Activated T-helper 1 cell treated with anti-CD3 and anti-CD28 coated beads, Interleukin-2, amount 50 U/mL, for 16 hours (primary cell): ENCODE measurements at places on chromosomes 12 and 14.
A peak's percentile ranks its signal among the peaks of the same experiment; 100 is the strongest.

- DNase-seq = no peak
Measured at GRCh38 chr14:70133461-70133860, 55.3 kb downstream of the SLC8A3 start.

DNA sequence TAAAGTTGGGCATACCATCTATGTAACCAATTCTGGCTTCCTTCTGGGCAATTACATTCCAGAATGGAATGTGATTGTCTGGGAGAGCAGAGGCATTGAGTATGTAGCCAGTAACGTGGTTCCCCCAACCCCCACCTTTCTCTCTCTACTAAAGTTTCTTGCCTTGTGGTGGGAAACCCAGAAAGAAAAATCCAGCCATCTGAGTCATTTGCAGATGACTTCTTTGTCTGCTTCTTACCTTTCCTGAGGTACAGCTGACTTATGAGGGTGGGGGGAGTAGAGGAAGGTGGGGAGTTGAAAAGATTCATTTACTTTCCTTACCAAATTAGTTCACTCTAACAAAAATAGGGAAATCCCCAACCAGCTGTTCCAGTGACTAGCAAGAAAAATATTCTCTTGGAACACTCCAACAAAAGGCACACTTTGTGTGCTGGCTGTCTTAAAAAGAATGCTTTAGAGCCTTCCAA is 112.1 kb upstream of the FRMD6 start:
- DNase-seq = no peak

- no peak for DNase-seq
Measured at GRCh38 chr12:89067421-89068187, 284.7 kb downstream of the DUSP6 start.

GRCh38 chr14:102539544-102540314 is 30.2 kb upstream of the ANKRD9 start:
- DNase-seq = no peak

- DNase-seq = no peak
Measured at GRCh38 chr12:131912518-131913274, 16.4 kb upstream of the PUS1 start.

- DNase-seq = no peak
Measured at GRCh38 chr14:52738409-52738808, 8.4 kb downstream of the STYX start.

GRCh38 chr12:50016501-50017475 is 8.5 kb downstream of the RACGAP1 start:
- DNase-seq = no peak

- DNase-seq = no peak
Measured at GRCh38 chr14:58598804-58599525, 38.8 kb upstream of the DACT1 start.

GRCh38 chr12:41605545-41606305 is 417.6 kb downstream of the PDZRN4 start:
- DNase-seq = no peak

GRCh38 chr12:23525450-23526072 is 423.9 kb downstream of the SOX5 start:
- no peak for DNase-seq

DNA sequence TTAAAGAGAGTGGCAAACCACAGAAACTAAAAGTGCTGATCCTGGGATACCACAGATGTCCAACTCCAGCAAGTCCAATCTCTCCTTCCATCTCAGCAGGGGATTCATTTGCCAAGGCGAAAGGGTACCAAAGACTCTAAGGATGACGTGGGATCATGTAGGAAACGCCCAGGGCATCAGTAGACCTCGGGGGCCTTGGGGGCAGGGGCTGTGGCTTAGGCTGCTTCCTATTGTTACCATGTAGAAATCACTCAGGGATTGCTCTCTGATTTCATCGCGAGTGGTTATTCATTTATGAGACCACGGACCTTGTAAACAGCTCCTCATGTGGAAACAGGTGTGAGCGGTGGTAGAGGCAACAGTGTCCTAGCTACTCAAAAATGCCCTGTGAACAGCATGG is 149.3 kb upstream of the FKBP4 start:
- no peak for DNase-seq

DNA sequence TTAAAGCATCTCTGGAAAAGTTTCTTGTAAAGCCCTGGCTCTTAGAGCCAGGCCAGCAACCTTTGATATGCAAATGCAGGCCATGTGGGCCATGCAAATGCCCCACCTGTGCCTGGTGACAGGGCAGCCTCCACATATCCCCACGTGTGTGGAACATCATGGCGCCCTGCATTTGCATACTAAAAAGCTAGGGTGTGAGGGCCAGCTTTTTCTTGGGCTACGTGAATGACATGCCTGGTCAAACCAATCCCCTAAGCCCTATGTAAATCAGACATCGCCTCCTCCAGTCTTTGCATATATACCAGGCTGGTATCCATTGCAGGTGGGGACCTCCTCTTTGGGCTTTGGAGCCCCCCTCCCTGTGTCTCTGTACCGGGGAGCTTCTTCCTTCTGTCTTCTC is 6.4 kb downstream of the CSRP2 start:
- no peak for DNase-seq

- DNase-seq = no peak
Measured at GRCh38 chr12:17661250-17661649, 428.7 kb downstream of the RERGL start.

- no peak for DNase-seq
Measured at GRCh38 chr12:72264548-72265175, 7.5 kb upstream of the TRHDE start.

- DNase-seq = no peak
Measured at GRCh38 chr14:78576437-78577166, 406.4 kb downstream of the NRXN3 start.

DNA sequence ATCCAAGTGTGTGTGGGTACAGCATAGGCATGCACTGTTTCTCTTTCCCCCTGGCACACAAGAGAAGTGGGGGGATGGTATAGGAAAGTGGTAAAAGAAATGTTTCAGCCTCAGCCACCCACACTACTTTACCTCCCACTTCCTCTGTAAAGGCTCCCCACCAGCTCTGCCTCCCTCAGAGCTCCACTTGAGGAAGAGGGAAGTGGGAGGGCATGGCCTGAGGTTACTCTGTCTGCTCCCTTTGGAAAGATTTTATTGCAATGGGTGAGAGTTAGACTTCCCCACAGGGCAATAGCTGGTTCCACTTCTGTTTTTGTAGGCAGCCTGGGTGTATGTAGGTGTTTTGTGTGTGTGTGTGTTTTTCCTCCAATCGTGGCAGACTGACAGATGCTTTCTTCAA is 145.3 kb downstream of the SSPN start:
- no peak for DNase-seq

DNA sequence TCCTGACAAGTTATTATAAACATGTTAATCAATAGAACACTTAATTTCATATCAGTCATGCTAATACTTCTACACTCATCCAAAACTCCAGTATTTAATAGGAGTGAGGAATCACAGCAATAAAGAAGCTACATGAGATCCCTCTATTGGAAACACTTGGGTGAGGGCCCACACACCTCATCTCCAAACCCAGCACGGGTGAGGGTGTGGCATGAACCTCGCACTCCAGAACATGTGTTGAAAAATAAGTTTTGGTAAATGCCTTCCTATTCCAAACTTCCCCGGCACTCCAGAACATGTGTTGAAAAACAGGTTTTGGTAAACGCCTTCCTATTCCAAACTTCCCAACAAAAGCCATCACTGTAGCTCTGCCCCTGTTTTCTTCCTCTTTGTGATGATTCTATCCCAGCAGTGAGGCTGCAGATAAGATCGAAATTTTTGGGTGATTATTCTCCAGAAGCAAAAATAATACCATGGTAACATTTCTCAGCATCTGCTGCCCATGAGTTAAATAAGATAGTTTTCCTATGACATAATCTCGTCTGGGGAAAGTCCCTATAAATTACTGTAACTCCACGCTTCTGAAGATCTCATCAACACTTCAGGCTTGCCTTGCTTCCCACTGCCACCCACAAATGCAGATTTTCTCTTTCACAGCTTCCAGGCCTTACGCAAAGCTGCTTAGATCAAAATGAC is 24.4 kb upstream of the PTPRB start:
- no peak for DNase-seq

- peak; percentile 69 for DNase-seq
Measured at GRCh38 chr14:103628684-103629502, at the start of gene KLC1. TSS of gene KLC1 (plus strand) at chr14:103629211. CDS start at chr14:103654565, 25,354 bp downstream.

GRCh38 chr14:28760431-28760996 is 6.1 kb upstream of the FOXG1 start:
- DNase-seq = no peak

- no peak for DNase-seq
Measured at GRCh38 chr14:101183376-101184103, 280.0 kb upstream of the RTL1 start.

- DNase-seq = peak; percentile 30
Measured at GRCh38 chr12:54032627-54033100, at the start of gene HOXC5. TSS of gene HOXC5 (plus strand) at chr12:54033050. CDS start at chr12:54033123, 73 bp downstream.

DNA sequence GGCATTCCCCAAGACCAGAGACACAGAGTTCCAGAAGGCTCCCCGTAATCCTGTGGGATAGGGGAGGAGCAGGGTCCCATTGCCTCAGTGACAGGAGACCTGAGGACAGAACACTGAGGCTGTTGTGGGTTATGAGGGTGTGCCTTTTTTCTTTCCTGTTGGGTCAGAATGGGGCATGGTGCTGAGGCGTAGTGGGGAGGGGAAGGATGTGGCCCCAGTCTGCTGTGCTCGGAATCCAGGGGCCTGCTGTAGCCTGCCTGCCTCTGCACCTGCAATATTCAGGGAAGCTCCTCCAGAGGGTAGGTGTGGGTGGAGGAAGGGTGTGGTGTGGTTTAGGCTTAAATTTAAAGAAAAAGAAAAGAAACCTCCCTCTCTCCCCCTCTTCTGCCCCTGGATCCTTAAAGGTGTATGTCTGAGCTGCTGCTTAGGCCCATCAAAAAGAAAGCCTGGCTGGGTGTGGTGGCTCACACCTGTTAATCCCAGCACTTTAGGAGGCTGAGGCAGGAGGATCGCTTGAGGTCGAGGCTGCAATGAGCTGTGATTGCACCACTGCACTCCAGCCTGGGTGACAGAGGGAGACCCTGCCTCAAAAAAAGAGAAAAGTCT is 18.7 kb downstream of the PLEKHG3 start:
- DNase-seq = no peak

GRCh38 chr12:120093592-120094355 is 22.8 kb downstream of the RAB35 start:
- DNase-seq = no peak

DNA sequence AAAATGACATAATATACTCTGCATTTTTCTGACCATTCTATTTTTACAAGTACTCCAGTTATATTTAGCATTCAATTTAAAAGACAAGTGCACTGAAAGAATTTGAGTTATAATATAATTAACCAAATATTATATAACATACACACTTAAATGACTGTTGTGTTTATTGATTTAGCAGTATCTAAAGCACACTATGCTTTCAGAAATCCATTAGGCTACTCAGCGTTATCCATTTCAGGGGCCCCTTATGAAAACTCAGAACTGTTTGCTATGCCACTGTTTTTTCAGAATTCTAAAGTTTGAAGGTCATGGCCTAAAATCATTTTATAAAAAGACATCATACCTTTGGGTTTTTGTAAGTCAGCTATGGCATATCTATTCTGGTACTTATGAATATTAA is 57.1 kb downstream of the HECTD4 start:
- no peak for DNase-seq

GRCh38 chr12:58435647-58436046 is 484.7 kb downstream of the LRIG3 start:
- no peak for DNase-seq

- DNase-seq = no peak
Measured at GRCh38 chr14:33414041-33414440, 475.4 kb downstream of the NPAS3 start.

GRCh38 chr12:46723629-46724419 is 102.0 kb downstream of the SLC38A4 start:
- no peak for DNase-seq

GRCh38 chr12:15806826-15807225 is 17.6 kb upstream of the EPS8 start:
- no peak for DNase-seq

DNA sequence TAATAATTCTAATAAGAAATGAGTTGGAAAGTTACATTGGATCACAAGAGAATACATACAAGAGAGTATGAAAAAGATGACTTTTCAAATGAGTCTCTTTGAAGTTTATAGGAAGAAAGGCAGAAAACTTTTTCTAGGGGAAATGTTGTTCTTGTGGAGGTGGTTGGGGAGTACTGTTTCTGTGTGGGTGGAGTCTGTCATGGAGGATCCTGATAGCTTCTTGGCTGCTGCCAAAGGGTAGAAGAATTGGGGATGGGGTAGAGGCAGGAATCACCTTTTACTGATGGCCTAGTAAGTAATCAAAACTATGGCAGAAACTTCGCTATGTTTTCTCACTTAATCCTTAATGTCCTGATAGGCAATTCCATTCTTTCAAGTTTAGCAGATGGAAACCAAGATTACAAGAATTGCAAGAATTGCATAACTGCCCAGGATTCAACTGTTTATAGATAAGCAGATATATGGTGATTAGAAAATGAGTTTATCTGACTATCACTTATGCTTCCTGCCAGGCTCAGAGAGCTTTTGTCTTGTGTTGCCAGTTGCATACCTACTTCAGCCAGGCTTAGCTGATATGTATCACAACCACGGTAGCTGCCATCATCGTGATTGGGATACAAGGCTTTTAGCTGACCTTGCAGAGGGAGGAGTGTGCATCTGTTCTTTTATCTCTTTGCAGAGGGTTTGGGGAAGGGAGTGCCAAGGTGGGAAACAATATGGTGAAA is 463.9 kb downstream of the TMTC2 start:
- no peak for DNase-seq

GRCh38 chr14:24195186-24196070 is at the start of gene TM9SF1:
TSS of gene TM9SF1 (minus strand) at chr14:24195441. CDS start at chr14:24195019, 422 bp downstream.
- peak; percentile 78 for DNase-seq

- no peak for DNase-seq
Measured at GRCh38 chr14:34128665-34129064, 177.8 kb upstream of the EGLN3 start.

DNA sequence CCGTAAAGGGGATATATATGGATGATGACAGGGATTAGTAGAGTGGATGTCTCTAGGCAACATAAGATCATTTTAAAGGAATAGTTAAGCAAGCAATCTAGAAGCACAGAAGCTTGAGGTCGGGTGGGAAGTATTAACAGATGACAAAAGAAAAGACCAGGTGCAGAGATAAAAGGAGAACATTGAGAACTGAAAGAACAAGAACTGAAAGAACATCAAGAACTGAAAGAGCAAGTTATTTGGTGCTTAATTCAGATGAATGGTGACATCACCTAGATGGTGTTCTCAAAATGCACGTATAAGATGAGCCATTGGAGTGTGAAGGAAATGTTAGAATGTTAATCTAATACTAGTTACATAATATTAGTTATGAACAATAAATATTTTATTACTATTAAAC is 224.0 kb upstream of the PDE3A start:
- DNase-seq = no peak

GRCh38 chr14:23047751-23048693 is 6.0 kb downstream of the PSMB11 start:
- DNase-seq = no peak

GRCh38 chr12:126582231-126582630 is 1517.0 kb downstream of the AACS start:
- no peak for DNase-seq
